ENCODE measurements at places on chromosomes 4 and X.

DNA sequence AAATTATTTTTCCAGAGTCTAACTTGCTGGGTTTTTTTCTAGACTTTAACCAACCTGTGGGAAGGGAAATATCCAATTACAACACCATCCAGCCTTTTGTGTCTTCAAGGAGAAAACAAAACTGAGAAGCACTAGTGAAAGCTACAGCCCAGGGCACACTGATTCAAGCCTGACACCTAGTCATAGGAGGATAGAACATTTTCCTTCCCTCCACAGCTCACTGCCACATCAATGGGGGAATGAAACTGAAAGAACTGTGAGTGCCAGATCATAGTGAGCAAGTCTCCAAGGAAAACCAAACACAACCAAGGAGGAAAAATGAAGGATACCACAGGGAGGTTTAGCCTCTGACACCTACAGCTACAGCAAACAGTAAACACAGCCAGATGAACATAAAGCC lies 43.3 kb upstream of the MAGEA8 start:
- DNase-seq, result no peak

GRCh38 chr4:2299794-2300193 lies 37.9 kb upstream of the MXD4 start:
- DNase-seq, result no peak

DNA sequence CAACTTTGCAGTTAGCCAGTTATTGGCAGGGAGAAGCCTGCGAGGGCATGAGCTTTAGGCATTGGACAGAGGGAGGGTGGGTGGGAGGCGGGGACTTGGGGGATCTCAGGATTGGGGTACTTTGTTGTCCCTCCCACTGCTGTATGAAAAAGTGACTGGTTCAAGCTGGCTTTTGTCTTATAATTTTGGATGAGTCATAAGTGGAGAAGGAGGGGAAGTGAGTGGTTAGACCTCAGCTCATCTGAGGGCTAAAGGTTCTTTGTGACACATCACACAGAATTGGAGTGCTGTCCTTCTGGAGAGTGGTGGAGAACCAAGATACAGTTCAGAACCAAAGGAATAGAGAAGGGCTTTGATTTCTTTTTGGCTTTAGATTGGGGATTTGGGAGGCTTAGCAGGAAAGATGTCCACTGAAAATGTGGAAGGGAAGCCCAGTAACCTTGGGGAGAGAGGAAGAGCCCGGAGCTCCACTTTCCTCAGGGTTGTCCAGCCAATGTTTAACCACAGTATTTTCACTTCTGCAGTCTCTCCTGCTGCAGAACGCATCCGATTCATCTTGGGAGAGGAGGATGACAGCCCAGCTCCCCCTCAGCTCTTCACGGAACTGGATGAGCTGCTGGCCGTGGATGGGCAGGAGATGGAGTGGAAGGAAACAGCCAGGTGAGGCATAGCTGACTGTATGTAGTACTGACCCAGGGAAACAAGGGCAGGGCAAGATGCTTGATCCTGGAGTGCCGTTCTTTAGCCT lies at the start of gene SLC4A4:
TSS of gene SLC4A4 (plus strand) at position 175 of the 748 bp plus-strand sequence.
- DNase-seq, result no peak

- DNase-seq, result no peak
Observed at GRCh38 chr4:28082686-28083390, 1222.2 kb downstream of the STIM2 start.

Data from midbrain (tissue), 1 donor.